ENCODE measurements at places on chromosomes 16 and 17. TPM values are rescaled to one million over a fixed set of nuclear protein-coding genes. Genes with fewer than 3 reads are reported as not detected.

Gene DPEP3
- total RNA-seq: 0.23 TPM

Gene TVP23C
- total RNA-seq: 46.4 TPM

Gene NR1D1
- 1.6 TPM for total RNA-seq

Gene FAM20A
- 3.0 TPM for total RNA-seq

Gene PRR35
- total RNA-seq: not detected

Gene ELMO3
- total RNA-seq: 0.69 TPM

Gene OSBPL7
- 6.7 TPM for total RNA-seq

Gene SLC52A1
- total RNA-seq: not detected

Gene CSH2
- total RNA-seq: not detected

Gene CCNF
- 13.4 TPM for total RNA-seq

Gene TNP2
- not detected for total RNA-seq

Gene AOC2
- 1.2 TPM for total RNA-seq

Gene GAST
- total RNA-seq: not detected

Gene QRICH2
- 7.8 TPM for total RNA-seq

Gene ARHGDIG
- 68.7 TPM for total RNA-seq

Gene FOXL1
- 1.2 TPM for total RNA-seq

Gene ST6GALNAC1
- 0.69 TPM for total RNA-seq

Gene CA7
- not detected for total RNA-seq

Gene CLEC19A
- 2.8 TPM for total RNA-seq

Gene MARVELD3
- 0.69 TPM for total RNA-seq

Gene KIF2B
- total RNA-seq: not detected

Gene CCL1
- total RNA-seq: not detected
